ENCODE measurements at places on chromosomes 1 and 21. TPM values are rescaled to one million over a fixed set of nuclear protein-coding genes. Genes with fewer than 3 reads are reported as not detected.

KANK4 gene
- total RNA-seq, result 5.4 TPM

HSD3B1 gene
- not detected for total RNA-seq

DNA sequence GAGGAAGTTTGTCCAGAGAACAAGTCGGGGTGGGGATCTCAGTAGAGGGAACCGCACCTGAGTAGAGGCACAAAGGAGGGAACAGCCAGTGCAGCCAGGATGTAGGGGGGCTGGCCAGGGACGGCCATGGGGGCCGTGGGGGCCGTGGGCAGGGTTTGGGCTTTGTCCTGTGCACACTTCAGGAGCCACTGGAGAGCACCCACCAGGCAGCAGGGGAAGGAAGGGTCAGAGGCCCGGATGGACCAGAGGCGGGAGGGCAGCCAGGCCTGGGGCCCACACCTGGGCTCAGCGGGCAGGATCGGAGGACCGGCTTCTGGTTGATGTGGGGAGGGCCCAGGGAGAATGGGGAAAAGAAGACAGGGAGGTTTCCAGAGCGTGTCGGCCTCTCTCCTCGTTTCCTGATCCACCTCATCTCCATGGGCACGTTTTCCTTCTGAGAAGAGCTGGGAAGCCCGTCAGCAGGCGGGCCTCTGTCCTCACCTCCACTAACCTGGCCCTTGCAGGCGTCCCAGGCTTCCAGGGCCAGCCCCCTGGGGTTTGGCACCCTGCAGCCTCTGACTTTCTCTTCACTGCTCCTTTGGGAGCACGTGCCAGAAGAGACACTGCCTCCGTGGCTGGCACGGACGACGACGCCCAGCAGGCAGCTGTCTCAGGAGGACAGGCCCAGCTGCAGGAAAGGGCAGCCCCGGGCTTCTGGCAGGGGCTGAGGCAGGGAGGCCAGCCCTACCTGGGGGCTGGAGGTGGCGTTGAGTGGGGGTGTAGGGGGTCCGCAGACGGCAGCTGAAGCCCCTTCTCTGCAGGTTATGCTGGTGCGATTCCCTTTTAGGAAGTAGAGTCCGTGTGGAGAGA, 16.8 kb upstream of the PDXK start:
- DNase-seq, result no peak

GRCh38 chr1:221998186-221998612, 256.3 kb upstream of the DUSP10 start:
- no peak for DNase-seq

SPRR2F gene
- total RNA-seq, result not detected

DNA sequence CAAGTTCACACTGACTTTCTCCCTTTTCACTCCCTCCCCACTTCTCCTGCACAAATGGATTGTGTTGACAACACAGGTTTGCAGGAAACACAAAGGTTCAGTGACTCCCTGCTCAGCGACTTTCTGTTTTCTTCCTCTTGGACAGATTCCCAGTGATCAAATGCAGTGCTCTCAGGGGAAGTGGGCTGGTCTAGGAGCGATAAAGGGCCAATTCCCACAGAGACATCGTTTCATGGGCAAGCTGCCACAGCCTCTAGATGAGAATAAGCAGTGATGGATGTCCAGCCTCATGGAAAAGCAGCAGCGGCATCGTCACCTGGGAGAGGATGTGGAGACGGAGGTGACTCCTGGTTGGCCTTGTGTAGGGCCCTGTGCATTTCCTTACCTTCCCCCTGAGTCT, 30.6 kb downstream of the FYB2 start:
- no peak for DNase-seq

MX2 gene
- total RNA-seq, result not detected

LRIG2 gene
- total RNA-seq, result 18.3 TPM

- DNase-seq, result no peak
These were observed 11.7 kb upstream of the WNT4 start for GRCh38 chr1:22154626-22155025.

GRCh38 chr21:32492376-32492775, 79.9 kb downstream of the EVA1C start:
- DNase-seq, result no peak

GRCh38 chr1:155052439-155053395, 1.6 kb downstream of the ADAM15 start:
- no peak for DNase-seq

DNA sequence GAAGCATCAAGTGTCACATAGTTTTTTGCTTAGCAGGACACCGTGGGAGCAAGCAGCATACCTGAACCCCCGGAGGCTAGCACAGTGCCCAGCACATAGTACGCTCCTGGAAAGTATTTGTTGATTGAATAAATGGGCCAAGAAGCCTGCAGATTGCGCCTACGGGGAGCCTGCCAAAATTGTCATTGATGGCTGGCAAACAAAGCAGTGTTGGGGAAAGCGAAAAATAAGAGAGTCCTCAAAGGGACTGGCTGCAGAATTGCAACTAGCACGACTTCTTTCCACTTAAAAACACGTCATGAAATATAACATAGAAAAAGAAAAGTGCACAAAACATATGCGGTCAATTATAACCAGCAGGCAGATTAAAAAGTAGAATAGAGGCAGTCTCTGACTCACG, 125.2 kb upstream of the GALNT2 start:
- DNase-seq, result no peak

DNA sequence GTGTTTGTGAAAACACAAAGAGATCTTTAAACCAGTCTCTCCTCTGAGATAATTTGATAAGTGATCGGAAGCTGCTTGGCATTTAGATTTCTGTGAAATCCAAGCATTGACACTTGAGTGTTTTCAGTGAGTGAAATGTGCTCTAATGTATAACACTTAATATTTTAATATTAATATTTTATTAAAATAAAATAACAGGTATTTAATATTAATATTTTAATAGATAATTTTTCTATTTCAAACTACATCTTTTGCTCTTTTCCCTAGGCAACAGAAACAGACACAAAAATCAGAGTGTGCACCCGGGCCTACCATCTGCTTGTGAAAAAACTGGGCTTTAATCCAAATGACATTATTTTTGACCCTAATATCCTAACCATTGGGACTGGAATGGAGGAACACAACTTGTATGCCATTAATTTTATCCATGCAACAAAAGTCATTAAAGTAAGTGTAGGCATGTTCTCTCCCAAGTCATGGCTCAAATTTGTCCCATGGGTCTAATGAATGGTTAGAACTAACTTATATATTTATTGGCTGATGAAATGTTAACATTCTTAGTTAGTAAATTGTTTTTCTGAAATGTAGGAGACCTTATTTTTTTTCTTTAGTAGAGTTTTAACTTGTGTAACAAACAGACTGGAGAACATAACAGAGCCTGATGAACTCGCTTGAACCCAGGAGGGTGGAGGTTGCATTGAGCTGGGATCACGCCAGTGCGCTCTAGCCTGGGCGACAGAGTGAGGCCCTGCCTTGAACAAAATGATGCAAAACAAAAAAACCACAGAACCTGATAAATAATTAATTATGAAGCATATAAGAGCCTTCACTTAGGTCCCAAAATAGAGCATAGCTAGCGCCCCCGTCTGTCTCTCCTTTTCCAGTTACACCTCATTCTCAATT, 55.2 kb downstream of the MTR start:
- no peak for DNase-seq

GRCh38 chr1:221994274-221994698, 252.4 kb upstream of the DUSP10 start:
- DNase-seq, result no peak

CRABP2 gene
- total RNA-seq, result 606 TPM

DENND2C gene
- 0.79 TPM for total RNA-seq

- DNase-seq, result no peak
These were observed 91.5 kb upstream of the ESRRG start for GRCh38 chr1:216814576-216815259.

- DNase-seq, result no peak
These were observed 13.7 kb upstream of the AKR1A1 start for GRCh38 chr1:45536886-45537285.

DNA sequence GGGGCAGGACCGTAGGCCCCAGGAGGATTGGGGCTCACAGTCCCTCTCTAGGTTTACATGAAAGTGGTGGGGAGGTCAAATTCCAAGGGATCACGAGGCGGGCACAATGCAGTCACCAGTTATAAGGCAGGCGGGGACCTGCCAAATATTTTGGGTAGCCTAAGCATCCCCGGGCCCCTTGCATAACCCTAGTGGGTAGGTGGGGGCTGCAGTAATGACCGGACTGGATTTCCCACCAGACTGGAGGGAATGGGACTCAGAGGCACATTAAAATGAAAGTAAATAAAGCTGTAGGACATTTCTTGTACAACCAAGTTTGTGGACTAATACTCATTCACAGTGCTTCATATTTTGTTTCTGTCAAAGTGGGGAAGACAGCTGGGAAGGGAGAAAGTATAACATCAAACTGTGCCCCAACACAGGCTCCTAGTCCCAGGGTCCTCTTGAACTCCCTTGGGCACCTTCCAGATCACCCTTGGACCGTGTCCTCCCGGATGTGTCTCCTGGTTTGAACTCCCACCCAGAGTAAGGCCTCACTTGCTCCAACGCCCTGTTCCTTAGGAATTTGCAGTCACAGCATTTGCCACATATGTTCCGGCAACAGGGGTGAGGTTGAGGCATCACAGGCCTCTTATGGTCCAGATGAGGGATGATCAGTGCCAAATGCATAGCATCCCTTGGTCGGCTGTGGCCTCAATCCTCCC, 28.4 kb upstream of the KIAA0040 start:
- no peak for DNase-seq

GRCh38 chr21:42117967-42118780, 47.1 kb downstream of the UMODL1 start:
- no peak for DNase-seq

DNA sequence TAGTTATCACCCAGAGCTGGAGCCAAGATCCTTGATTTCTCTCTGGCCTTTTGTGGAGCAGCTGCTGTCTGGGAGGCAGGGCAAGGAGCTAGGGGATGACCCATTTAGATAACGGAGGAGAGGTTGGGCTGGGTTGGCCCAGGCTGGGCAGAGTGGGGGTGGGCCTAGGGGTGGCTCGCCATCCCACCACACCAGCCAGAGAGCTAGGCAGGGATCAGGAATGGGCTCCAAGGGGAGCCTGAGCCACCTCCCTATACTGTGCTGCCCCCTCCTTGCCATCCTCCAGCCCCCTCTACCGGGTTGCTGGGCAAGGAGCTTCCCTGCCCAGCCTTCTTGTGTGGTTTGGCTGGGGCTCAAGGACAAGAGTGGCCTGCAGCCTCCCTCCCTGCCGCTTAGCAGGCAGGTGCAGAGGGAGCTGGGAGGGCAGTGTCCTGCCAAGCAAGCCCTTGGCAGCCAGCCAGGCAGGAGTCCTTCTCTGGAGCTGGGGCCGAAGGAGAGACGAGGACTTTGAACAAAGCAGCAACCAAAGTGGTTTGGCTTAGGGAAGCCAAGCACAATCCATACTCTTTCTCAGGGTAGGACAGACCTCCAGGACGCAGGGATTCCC, 4.1 kb downstream of the NUAK2 start:
- DNase-seq, result no peak

DNA sequence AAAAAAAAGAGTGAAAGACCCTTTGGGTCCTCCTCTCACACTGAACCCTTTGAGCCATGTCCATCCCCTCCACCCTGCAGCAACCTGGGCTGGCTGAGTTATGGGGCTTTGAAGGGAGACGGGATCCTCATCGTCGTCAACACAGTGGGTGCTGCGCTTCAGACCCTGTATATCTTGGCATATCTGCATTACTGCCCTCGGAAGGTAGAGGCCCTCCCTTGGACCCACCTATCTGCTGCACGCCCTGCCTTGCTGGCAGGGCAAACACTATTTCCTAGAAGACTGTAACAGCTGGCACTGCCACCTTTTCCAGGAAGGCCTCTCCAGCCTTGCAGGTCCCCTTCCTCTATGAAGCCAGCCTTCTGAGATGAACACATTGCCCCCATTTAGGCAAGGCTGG, 1.1 kb downstream of the SLC50A1 start:
- DNase-seq, result no peak

NFASC gene
- total RNA-seq, result 12.9 TPM

HSPB7 gene
- not detected for total RNA-seq

LCE3E gene
- not detected for total RNA-seq

LENEP gene
- total RNA-seq, result 1.9 TPM

GRCh38 chr1:209585672-209586071, 2.2 kb downstream of the CAMK1G start:
- peak; percentile 33 for DNase-seq

GRCh38 chr1:192530254-192530653, 45.3 kb upstream of the RGS1 start:
- DNase-seq, result no peak

- no peak for DNase-seq
These were observed 39.5 kb upstream of the MCOLN3 start for GRCh38 chr1:85087659-85088407.

DNA sequence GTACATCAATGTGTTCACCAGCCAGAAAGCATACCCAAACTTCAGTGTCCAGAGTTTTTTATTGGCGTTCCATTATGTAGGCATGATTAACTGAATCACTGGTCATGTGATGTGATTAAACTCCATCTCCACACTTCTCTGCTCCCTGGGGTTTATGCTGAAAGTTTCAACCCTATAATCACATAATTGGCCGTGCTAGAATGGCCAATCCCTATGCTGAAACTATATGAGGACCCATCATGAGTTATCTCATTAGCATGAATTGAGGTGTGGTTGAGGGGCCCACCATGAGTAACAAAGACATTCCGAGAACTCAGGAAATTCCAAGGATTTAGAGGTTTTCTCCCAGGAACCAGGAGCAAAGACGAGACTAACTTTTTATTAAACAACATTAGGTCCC, 31.8 kb upstream of the FBXO28 start:
- no peak for DNase-seq

DNA sequence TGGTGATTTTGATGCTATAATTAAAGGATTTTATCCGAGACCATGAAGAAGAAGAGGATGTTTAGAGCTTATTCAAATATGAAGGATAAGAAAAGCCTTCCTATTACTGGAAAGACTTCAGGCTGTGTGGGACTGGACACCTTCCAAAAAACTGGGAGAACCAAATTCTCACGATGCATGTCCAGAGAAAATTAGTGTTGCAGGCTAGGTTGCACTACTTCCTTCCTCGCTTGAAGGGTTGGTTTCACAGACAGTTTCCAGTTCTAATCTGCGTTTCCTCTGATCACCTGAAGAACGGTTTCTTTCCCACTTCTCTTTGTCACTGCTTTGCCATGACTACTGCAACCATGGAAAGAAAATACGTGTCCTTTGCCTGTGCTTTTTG, 2.0 kb downstream of the MTARC2 start:
- DNase-seq, result no peak

DNA sequence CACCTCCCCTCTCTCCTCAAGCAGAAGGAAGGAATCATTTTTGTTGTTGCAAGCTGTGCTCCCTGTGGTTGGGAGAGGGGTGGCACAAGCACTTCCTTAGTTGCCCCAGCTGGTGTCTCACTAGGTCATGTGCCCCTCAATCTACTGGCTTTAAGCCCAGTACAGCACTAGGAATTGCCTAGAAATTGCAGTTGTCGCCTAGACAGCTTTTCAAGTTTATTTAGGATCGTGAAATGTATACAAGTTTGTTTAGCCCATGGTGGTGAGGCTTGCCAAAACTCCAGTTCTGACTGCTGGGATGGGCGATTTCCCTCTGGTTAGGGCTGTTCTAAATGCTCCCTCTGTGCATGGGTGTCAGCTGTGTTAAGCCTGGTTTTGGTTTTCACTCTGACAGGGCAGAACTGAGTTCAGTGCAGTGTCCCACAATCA, 126.8 kb upstream of the ZNF644 start:
- no peak for DNase-seq
